Head of caudate nucleus (tissue), 42 donors: ENCODE measurements at places on chromosomes 16 and 17.
A peak's percentile ranks its signal among the peaks of the same experiment; 100 is the strongest.

DNA sequence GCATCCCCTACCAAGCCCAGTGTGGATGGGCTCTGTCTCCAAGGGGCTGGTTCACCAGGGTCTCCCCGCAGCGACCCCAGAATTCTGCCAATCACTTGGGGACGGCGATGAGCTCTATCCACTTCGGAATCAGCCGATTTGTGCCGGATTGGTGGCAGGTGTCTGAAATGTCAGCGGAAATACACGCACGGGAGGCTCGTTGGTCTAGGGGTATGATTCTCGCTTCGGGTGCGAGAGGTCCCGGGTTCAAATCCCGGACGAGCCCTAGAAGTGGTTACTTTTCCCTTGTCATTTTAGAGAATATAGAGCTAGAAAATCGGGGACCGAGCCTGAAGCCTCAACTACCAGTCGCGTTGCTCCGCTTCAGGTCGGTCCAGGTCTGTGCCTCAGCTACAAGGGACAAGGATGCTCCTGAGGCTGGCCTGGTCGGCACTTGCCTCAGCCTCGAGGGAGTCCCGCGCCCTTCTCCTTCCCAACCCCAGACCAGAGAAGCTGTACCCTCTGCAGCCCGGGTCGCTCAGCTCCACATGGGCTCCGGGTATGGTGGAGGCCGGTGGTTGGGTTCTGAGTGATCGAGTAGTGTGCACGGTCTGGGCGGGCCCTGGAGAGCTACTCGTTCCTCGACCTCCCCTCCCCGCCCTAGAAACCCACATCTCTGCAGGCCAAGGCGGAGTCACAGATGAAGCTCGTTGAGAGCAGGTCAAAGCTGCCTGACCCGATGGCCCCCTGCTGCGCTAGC, 16.0 kb upstream of the OR1F1 start:
- no peak for DNase-seq

GRCh38 chr17:59769887-59770286, 62.4 kb downstream of the VMP1 start:
- no peak for DNase-seq

- no peak for DNase-seq
These were observed 70.6 kb downstream of the SREBF1 start for GRCh38 chr17:17766077-17766743.

- peak; percentile 30 for DNase-seq
These were observed at the start of gene ITGAL for GRCh38 chr16:30472328-30472942. Gene ITGAL, plus strand, starts transcription at chr16:30472742. Its CDS starts 96 bp downstream, at chr16:30472838.

DNA sequence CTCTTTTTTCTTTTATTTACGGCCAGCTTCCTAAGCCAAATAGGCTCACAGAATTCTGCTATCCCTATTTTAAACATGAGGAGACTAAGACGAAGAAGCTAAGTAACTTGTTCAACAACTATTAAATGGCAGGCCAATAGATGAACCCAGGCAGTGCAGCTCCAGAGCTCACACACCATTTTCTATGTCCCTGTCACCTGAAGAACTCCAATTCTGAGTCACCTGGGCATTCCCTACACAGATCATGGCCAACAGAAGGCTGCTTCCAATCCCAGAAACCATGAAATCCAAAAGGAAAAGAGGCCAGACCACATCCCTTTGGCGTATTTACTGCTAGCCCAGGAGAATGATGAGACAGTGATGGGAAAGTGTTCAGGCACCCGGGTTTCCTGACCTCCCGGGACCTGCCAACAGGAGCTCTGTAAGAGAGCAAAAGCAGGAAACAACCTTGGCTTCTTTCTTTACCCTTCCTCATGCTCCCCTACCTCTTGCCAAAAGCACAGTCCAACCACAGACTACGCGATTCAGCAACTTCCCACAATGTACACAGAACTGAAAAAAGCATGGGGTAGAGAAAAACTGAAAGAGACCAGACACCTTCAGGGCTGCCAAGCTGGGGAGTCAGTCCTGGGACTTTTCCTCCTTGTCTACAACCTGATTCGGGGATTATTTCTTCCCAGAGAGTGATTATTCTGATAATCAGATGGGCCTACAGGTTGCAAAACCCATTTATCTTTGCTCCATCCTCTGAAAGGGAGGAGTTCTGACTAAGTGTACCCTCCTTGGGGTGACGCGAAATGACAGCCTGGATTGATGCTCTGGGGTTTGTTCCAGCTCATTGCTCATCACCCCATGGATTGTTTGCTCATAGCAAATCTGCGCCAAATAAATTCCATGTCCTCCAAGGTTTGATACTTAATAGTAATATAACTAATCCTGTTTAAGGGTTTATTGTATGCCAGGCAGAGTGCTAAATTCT, 47.8 kb upstream of the HAS3 start:
- no peak for DNase-seq

DNA sequence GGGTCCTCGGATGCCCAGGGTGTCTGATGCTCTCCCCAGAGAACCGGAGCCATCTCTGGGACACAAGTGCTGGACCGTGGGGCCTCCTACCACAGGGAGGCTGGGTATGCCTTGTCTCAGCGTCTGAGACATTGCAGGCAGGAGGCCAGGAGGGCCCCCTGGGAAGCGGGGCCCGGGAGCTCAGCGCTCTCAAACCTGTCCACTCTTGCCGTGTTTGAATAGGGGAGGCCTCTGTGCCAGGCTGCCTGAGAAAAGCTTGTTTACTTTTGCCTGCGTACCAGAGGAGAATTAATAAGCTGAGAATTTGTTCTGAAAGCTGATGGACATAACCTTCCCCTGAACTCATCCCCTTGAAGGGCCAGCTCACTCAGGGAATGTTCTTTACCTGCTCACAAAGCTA, 163.8 kb downstream of the NTN1 start:
- DNase-seq = no peak

DNA sequence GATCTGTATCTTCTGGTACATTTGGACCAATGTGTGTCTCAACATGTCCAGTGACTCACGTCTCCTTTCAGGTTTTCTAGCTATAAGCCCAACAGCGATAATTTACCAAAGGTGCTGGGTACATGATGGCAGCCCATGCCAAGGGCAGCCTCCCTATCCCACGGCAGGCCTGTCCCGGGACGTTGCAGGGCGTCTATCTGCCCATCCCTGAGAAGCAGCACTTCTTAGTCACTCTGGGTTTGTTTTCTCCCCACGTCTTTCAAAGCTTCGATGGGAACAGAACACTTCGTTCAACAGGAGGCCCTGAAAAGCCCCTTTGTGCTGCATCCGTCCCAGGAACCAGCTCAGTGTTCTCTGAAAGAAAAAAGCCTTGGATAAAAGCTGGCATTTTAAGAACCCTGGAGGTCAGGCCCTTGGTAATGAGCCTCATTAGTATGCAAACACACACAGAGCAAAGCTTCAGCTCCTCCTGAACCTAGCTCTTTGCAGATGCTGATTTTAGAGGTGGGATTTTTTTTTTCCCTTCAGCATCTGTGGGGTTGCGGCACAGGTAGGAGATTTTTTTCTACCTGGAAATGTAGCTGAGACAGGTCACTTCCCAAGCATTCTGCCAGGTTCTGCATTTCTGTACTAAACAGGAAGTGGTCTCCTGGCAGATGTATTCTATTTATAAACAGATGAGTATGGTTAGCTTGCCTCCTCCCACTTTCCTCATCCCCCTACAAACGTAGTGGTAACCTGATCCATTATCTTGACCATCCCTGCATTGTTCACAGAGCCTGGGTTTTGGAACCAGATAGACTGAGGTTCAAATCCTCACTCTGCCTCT, 17.5 kb upstream of the MT4 start:
- peak; percentile 78 for DNase-seq

DNA sequence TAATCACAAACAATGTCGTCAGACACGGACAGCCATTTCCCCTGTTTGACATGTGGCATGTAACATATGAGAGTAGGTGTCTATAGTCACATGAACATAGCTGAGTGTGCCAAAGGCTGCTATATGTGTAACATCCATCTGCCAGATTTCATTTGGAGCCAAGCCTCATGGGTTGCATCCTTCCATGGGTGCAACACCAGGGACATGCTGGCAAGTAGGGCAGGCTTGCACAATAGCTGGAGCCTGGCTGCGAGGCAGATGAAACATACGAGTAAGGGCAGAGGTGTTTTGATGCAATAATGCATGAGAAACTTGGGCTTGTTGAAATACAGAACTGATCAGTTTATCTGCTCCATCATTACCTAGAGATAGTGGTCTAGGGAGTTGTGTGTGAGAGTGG, 9.0 kb upstream of the ZNF689 start:
- DNase-seq = no peak

DNA sequence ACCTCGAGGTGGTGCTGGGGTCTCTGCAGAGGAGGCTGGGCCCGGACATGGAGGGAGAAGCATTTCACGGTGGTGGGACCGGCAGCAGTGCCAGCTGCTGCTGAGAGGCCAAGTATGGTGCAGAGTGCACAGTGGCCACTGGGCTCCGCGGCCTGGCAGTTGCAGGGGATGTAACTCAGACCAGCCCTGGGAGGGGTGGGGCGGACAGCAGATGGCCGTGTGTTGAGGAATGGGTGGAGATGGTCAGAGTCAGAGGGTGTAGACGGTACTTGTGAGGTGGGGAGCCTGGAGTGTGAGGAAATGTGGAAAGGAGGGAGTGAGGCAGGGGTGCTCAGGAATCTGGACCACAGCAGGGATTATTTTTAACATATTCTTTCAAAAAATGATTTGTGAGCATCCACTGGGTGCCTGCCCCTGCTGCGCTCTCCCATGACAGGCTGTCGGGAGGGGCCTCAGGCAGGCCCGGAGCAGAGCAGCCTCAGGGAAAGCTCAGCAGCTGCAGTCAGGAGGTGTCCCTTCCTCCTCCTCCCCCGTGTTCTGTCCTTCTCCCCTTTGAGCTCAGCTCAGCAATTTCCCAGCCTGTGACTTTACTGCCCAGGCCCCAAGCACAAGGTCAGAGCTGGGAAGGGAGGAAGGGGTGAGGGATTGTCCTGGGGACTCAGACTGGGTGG, 113.1 kb downstream of the RAP1GAP2 start:
- DNase-seq = no peak

GRCh38 chr16:74731853-74732477, 31.3 kb upstream of the MLKL start:
- no peak for DNase-seq

DNA sequence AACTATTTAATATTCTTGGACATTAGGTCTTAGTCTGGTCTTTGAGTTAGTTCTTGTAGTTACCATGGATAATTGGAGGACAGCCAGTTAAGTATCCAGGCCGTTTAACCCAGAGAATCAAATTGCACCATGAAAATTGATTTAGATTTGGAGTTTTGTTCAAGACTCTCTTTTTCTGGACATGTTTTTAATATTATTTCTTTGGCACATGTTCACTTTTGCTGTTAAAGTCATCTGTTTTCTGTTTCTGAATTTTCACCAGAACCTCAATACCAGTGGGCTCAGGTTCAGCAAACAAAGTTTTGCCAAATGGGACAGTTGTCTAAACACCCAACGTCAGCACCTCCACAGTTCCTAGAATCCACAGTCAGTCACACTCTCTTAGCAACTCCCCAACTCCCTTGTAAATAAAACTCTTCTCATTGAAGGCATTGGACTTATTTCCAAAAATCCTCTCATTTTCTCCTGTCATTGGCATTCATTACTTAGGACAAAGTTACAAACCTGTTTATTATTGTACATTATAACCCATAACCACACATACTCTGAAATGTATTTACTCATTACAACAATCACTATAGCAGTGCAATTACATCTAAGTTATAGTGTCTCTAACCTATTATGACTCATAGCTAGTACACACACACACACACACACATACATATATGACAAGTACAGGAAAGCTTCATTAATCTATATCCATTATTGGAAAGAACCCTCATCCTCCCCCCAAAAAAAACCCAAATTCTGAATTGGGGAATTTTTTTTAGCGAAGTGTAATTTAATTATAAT, 33.5 kb upstream of the DNAH9 start:
- no peak for DNase-seq

GRCh38 chr16:183005-183404, 2.7 kb downstream of the HBQ1 start:
- no peak for DNase-seq
